ENCODE measurements at places on chromosomes 2 and 18. TPM values are rescaled to one million over a fixed set of nuclear protein-coding genes. Genes with fewer than 3 reads are reported as not detected.

SUMO1 gene
- 40.8 TPM for total RNA-seq

COLEC11 gene
- 1.6 TPM for total RNA-seq

CIB4 gene
- not detected for total RNA-seq

NAB1 gene
- 63.9 TPM for total RNA-seq

PDE11A gene
- 1.1 TPM for total RNA-seq

SCN9A gene
- 35.8 TPM for total RNA-seq

ZNF804A gene
- 1.00 TPM for total RNA-seq

NEURL3 gene
- not detected for total RNA-seq

ADRA2B gene
- total RNA-seq: 0.32 TPM

CAPN14 gene
- 0.16 TPM for total RNA-seq

IL18R1 gene
- total RNA-seq: 1.8 TPM

All from transverse colon (tissue), 4 donors.